ENCODE measurements at places on chromosomes 16 and 17.

- no peak for DNase-seq
Observed at GRCh38 chr16:79887541-79888540, 287.3 kb upstream of the MAF start.

- no peak for DNase-seq
Observed at GRCh38 chr16:8798174-8798527, 512 bp downstream of the PMM2 start.

- no peak for DNase-seq
Observed at GRCh38 chr16:15597822-15598647, 44.9 kb downstream of the MARF1 start.

DNA sequence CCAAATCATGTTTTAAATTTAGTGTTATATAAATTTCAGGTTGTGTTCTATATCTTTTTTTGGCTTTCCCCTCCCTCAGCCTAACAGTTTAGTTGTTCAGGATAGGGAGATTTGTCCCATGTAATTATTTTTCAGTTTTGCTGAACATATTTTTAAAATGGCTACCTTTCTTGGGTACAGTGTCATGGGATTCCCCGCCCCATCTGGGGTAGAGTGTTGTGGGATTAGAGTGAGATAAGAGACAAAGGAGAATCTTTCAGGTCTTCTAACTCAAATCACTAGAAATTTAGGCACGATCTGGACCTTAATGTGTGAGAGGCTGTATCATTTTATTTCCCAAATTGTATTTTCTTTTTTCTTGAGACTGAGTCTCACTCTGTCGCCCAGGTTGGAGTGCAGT lies 24.8 kb downstream of the NFAT5 start:
- DNase-seq = no peak

- no peak for DNase-seq
Observed at GRCh38 chr17:58047376-58048150, 35.7 kb upstream of the DYNLL2 start.

GRCh38 chr17:64546716-64547115 lies 39.9 kb downstream of the CEP95 start:
- no peak for DNase-seq

DNA sequence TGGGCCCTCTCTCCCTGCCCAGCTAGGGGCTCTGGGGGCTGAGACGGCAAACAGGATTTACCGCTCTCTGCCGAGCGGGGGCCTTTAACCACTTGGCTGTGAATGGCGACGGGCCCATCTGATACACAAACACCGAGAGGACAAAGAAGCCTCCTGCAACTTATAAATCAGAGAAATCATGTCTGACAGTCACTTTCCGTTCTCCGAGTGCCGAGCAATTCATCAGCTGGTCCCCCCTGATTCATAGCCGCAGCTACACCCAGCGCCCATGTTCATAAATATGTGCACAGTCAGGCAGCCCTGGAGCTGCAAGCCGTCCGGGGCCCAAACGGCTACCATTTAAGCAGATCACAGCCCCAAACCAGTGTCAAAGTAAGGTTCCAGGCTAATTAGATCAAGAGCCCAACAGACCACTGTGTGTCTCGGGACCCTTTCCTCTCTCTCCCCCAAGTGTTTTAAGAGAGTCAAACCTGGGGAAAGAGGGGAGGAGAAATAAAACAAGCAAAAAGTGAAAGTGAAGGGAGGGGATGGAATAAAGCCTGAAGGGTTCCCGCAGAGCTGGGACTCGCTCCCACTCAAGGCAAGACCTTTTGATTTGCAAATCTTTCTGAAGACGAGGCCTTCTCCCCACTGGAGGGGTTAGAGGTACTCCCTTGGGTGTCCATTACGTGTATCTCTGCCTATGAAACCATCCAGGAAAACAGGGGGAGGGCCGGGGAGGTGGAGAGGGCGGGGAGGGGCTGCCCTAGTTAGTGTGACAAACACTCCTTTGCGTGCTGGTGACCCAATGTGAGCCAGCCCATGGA lies 154.7 kb downstream of the C16orf78 start:
- no peak for DNase-seq

DNA sequence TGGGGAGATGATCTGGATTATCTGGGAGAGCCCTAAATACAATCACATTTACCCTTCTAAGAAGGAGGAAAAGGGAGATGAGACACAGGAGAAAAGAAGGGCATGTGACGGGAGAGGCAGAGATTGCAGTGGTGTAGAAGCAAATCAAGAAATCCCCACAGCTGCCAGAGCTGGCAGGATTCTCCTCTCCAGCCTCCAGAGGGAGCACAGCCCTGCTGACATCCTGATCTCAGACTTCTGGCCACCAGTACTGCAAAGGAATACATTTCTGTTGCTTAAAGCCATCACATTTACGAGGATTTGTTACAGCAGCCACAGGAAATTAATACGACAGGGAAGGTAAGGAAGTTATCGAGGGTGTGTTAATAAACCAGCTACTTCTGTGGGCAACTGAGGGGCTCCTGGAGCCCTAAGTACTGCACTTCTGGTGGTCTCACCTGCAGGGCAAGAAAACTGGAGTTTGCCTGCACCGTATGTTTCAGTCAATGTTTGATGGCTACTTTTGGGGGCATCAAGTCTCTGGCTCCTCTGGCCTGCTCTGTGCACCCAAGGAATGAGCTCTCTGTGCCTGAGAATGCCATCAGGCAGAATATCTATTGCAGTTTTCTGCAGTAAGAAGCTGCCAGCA lies 22.9 kb upstream of the CDH13 start:
- DNase-seq = no peak

- no peak for DNase-seq
Observed at GRCh38 chr17:17479209-17479608, 2.4 kb downstream of the MED9 start.

- peak; percentile 11 for DNase-seq
Observed at GRCh38 chr16:82639666-82640336, 13.0 kb downstream of the CDH13 start.

DNA sequence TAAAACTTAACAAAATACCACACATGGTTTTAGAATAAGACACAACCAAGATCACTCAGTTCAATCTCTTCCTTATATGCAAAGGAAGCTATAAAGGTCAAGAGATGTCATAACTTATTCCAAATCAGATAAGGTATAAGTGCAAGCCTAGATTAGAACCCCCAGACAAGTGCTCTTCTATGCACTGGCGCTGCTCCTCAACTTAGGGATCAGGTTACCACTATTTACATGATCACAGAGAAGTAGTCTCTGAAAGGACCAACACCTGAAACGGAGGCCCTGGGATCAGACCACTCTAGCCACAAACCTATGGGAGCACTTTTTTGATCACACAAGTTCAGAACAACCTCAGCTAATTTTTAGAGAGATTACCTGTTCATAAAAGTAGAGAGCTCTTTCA lies 16.6 kb downstream of the COPS3 start:
- DNase-seq = no peak

DNA sequence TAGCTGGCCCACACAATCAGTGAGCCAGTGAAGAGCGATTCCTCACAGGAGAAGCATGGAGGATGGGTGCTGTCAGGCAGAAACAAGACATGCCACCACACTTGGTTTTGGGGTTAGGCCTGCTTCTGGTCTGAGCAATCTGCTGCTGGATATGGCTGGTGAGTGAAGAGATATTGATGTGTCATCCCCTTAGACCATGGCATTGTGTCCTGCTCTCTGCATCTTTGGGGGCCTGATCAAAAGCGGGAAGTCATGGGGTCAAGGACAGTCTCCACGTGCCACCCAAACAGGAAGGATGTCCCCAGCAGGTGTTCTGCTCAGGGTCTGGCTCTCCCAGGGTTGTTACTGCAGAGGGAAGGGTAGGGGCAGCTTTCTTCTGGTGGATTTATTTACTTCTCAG lies 140.7 kb downstream of the PRKCB start:
- no peak for DNase-seq

DNA sequence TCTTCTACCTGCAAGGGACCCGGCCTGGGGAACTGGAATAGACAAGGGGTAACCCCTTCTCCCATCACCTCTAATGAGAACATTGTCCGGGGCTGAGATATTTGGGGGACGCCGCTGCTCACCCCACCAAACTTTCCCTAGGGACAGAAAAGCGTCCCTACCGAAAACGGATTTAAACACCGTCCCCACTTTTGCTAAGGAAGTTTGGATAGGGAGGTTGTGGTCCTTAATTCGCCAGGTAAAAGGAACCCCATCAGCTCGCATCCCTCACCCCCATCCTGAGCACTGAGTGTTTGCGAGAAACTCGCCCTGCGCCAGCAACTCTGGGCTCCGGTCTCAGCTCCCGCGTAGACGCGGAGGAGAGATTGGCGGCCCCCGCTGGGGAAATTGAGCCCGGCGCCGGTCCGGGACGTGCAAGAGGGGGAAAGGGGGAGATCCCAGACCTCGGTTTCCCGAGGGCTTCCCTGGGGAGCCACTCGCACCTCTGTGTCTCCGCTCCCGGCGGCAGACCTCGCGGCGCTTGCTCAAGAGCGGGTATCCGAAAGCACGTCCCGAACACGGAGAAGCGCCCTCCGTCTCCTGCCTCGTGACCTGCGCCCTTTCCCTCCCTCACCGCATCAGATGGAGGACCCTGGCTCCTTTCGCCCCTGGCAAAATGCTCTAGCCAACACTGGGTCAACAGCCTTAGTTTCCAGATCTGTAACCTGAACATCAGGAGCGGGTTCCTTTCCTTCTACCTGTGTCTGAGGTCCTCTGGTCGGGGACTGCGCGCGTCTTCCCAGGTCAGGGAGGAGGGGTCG lies 3.1 kb upstream of the SOX9 start:
- no peak for DNase-seq

DNA sequence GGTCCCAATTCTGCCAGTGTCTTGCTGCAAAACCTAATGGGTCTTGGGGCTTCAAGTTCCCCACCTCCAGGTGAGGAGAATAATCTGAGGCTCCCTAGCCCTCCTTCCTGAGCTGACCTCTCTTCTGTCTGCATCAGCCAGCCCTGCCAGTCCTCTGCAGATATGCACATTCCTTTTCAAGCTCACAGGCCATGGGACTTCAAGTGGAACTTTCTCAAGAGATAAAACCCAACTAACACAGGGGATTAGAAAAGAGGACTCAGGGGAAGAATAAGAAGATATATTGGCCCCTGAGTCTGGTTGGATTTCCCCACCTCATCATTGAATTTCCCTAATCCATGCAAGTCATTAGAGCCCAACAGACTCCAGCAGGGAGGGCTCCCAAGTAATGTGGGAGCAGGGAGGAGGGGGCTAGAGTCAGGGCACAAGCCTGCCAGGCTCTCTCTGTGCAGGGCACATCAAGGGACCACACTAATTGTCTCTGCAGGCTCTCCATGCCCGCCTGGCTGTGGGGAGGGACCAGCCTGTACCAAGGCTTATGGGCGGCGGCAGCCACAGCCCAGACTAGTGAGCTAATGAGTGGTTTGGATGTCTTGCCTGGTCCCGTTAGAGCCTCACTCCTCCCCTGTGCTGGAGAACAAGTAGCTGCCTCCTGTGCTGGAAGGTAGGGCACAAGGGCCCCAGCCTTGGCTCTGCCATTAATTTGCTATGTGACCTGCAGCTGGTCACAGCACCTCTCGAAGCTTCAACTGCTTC lies 1.2 kb downstream of the KRT14 start:
- DNase-seq = no peak

DNA sequence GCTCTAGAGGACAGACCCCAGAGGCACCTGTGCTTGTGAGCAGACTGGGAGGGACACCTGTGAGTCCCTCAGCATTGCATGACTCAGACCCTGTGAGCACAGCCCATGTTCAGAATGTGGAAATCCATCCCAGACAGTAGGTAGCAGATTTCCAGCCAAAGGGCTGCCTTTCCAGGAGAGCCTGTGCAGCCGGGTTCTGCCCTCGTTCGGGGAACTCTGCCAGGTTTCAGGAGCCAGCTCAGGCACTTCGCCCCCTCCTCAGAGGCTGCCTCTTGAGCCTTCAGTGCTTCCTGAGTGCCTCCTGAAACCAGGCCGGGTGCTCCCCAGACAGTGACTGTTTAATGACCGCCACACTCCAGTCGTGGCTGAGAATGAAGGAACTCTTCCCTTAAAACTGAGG lies 23.3 kb upstream of the SDR42E2 start:
- DNase-seq = no peak

DNA sequence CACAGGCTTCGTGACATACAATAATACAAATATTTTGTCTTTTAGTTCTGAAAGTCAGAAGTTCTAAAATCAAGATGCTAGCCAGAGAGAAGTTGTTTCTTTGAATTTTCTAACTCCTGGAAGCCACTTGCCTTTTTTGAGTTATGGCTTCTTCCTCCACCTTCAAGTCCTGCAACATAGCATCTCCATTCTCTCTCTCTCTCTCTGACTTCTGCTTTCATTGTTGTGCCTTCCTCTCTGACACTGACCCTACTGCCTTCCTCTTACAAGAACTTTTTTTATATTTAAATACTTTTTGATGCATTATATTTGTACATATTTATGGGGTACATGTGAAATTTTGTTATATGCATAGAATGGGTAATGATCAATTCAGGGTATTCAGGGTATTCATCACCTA lies 205.9 kb downstream of the MAP2K6 start:
- no peak for DNase-seq

- DNase-seq = peak; percentile 76
Observed at GRCh38 chr16:82655072-82655714, 28.4 kb downstream of the CDH13 start.

DNA sequence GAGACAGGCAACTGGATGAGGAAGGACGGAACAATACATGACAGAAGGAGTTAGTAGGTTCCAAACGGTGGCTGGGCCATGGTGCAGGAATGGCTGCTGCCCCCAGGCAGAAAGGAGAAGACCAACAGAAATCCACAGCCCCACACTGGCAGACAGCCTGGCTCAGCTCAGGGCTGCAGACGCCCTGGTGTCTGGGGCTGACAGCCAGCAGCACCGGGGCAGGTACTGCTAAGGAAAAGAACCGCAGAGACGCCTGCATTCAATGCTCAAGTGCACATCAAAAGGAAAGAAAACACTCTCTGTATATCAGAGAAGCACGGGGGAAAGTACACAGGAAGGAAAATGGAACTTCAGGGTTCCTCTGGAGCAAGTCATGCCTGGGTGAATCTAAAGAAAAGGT lies 53.4 kb downstream of the GAS7 start:
- DNase-seq = no peak

- DNase-seq = no peak
Observed at GRCh38 chr17:67666710-67667109, 51.0 kb upstream of the NOL11 start.

- no peak for DNase-seq
Observed at GRCh38 chr16:10822702-10823101, 4.1 kb upstream of the TVP23A start.

- DNase-seq = no peak
Observed at GRCh38 chr17:42061646-42062487, 11.5 kb upstream of the C17orf113 start.

- no peak for DNase-seq
Observed at GRCh38 chr16:24482681-24483202, 56.6 kb upstream of the RBBP6 start.
